ENCODE measurements at places on chromosomes 11 and 22.

- DNase-seq: peak; percentile 22
Measured at GRCh38 chr22:41092847-41093411, 537 bp downstream of the EP300 start.

GRCh38 chr11:35969089-35970042 lies 25.5 kb downstream of the LDLRAD3 start:
- DNase-seq: no peak

DNA sequence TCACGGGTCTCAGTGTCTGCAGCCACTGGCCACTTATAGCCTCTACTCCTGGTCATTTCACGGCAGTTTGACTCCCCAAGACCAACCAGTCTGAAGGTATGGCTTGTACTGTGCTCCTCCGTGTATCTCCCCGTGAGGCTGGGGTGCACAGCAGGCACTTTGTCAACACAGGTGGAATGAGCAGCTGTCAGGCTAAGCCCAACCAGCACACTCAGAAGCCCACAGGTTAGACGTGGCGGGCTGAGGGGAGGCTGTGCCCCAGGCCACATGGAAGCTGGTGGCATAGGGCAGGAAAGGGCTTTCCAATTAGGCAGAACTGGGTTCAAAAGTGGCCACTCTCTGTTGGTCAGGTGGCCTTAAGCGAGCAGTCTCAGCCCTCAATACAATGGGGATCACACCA lies 7.0 kb downstream of the TP53I11 start:
- no peak for DNase-seq

DNA sequence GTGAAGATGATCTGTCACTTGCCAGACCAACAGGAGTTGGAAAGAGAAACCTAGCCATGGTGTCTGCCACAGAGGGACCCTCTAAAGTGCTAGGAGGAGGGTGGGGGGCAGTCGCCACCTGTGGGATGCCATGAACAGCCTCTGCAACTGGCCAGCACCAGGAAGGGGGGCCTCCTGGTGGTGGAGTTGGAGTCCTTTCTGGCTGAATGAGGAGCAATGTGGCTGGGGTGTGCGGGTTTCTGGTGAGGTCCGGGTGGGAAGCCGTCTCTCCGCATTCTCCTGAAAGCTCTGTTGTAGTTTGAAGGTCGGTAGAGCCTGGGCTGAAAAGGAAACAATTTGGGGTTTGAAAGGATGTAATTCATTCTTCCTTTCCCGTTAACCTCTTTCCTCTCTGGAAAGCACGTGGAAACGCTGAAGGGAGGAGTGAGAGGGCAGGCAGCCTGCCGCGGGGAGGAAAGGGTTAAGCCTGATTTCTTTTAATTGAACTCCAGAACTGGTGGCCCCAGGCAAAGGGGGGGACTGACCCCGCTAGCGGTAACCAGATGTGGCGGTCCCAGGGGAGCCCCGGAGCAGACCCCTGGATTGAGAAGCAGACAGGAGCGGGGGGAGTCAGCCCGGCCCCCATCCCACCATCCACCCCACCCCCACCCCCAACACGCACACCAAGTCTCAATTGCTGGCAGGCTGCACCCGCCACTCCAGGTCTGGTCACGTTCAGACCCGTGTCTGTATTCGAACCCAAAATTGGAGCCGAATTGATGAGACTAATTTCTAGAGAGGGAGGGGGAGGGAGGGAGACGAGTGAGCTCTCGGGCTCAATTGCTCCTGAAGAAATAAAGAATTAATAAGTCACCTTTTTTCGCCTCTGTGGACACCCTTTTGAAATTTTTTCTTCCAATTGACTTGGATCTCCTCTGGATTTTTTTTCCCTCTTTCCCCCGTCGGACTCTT lies 1.8 kb upstream of the FLI1 start:
- DNase-seq: no peak

GRCh38 chr22:44595841-44596341 lies 97.9 kb upstream of the RTL6 start:
- DNase-seq: no peak

DNA sequence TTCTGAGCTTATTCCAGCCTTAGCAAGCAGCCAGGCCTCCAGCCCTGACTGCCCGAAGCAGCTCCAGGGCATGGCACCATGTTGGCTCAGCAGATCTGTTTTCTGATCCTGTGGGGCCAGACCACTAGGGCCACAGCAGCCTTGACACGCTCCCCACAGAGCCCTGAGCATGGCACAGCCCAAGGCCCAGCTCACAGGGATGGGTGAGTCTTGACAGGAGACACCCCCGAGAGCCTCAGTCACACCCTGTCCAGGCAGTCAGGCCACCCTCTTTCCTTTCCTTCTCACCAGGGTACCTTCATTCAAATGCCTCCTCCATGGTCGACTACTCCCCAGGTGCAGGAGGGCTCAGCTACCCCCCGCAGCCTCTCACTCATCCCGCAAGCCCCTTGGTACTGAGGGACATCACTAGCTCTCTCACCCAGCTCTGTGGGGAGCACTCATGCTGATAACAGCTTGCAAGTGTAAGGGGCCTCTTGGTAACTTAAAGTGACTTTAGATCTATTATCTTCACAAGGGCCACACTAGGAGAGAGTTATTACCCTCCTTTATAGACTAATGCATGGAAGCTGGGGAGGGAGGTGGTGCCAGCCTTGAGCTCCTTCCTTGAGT lies 3.9 kb upstream of the CDC42BPG start:
- no peak for DNase-seq
